GM20000 (cell line): ENCODE measurements at places on chromosomes 5 and 9.
A peak's percentile ranks its signal among the peaks of the same experiment; 100 is the strongest.

DNA sequence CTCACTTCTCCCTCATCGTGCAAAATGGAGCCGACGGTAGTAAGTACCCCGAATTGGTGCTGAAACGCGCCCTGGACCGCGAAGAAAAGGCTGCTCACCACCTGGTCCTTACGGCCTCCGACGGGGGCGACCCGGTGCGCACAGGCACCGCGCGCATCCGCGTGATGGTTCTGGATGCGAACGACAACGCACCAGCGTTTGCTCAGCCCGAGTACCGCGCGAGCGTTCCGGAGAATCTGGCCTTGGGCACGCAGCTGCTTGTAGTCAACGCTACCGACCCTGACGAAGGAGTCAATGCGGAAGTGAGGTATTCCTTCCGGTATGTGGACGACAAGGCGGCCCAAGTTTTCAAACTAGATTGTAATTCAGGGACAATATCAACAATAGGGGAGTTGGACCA, 979 bp downstream of the PCDHGA12 start:
- peak; percentile 62 for DNase-seq

DNA sequence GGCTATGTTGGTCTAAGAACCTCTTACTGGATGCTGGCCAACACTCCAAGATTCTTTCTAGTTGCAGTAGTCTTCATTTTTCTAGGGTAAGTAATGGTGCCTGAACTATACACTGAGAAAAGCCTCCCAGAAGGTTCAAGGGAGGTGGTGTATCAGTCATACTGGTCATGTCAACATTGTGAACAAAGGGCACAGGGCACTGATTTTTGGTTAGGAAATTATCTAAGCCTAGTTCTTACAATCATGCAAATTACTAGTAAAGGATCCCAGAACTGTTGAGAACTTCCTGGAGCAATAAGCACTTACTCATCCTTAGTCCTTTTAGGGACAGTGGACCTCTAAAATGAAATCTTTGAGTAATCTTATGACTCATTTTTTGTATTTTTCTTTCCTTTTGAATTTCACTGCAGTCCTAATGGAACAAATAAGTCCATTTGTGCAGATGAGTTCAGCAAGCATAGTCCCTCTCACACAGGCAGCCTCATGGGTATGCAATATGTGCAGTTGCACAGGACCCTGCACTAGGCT, 21.1 kb upstream of the CDC42SE2 start:
- DNase-seq, result no peak

DNA sequence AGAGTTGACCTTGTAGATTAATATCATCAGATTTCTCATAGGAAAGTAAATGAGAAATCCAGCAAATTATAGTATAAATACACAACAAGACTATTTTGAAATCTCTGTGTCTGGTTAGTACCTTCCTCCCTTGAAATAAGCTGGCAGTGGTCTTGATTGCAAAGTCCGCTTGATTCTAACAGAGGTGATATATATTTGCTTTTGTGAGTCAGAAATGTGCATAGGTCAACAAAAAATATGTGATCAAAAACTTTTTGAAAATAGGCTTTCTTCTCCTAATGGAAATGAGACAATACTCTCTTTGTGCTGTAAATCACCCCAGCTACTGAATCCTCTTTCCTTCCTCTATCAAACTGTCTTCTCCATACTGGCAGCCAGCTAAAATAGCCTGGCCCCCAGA, 749.2 kb upstream of the CDH10 start:
- DNase-seq, result no peak

DNA sequence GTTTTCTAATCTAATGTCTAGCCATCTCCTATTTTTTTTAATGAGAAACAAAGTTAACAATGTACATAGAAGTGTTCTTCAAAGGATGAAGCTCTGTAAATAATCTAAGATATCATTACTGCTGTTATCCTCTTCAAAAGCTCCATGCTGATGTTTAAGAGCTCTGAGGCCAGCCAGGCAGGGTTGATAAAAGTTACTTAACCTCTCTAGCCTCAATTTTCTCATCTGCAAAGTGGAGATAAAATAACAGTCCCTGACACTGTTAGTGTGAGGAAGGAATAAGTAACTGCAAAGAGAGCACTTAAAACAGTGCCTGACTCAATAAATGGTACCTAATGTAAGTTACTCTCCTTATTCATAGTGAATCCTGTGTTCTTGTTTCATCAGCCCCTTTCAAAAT, 60.1 kb downstream of the LHFPL2 start:
- DNase-seq, result no peak

GRCh38 chr9:130186839-130187522, 14.8 kb downstream of the NCS1 start:
- no peak for DNase-seq
